ENCODE measurements at places on chromosomes 7 and 10.

- DNase-seq = no peak
Measured at GRCh38 chr7:112721366-112721765, 68.8 kb downstream of the TMEM168 start.

- DNase-seq = no peak
Measured at GRCh38 chr7:88015309-88015708, 81.3 kb downstream of the ADAM22 start.

DNA sequence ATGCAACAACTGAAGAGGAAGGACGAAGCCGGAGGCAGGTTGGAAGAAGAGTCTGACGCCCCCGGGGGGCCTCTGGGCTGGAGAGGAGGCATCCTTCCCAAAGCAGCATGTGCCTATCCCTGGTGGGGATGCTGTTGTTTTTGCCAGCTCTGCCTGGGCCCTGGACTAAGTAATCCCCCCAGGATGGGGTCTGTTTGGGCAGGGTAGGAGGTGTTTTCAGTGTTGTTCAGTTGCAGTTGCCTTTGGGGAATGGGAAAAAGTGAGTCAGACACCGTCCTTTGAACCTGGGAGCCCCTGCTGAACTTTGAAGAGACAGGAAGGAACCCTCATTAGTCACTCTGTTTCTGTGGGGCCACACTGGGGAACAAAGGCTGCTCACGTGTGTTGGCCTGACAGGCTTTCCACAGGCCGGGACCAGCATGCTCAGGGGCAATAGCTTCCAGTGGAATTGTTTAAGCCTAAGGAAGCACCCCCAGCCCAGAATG, 35.2 kb upstream of the GDF10 start:
- no peak for DNase-seq

DNA sequence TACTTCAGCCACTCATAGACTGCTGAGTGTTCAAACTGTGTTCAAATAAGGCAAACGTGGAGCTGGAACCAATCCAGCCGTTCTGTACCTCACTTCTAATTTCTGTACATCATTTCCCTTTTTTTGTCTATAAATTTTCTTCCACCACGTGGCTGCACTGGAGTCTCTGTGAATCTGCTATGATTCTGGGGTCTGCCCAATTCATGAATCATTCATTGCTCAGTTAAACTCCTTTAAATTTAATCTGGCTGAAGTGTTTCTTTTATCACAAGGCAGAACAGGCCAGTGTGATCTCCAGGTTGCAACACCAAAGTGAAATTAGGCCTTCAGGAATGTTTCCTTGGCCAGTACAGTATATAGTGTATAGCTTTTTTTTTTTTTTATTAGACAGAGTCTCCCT, 53.5 kb downstream of the DNAJC12 start:
- no peak for DNase-seq

GRCh38 chr10:102615361-102615760, 28.9 kb upstream of the TRIM8 start:
- DNase-seq = no peak

GRCh38 chr7:138843632-138844580, 45.9 kb upstream of the ATP6V0A4 start:
- no peak for DNase-seq

DNA sequence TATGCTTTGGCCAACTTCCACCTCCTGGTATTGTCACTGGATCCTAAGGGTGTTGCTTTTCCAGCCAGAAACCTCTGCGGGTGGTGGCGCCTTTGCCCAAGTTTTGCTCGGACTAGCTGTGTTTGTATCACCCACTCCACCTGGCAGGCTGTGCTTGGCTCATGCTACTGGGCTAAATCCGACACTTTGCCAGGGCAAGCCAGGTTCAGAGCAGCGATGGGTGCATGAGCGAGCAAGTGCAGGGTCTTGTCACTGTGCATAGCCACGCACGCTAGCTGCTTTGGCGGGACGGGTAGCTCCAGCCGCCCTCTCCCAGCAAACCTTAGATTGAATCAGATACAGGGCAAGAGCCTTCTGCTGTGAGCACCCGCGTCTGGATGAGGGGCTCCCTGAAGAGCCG, 737.5 kb downstream of the PCDH15 start:
- no peak for DNase-seq

- DNase-seq = no peak
Measured at GRCh38 chr10:5538446-5538845, 13.7 kb downstream of the CALML3 start.

DNA sequence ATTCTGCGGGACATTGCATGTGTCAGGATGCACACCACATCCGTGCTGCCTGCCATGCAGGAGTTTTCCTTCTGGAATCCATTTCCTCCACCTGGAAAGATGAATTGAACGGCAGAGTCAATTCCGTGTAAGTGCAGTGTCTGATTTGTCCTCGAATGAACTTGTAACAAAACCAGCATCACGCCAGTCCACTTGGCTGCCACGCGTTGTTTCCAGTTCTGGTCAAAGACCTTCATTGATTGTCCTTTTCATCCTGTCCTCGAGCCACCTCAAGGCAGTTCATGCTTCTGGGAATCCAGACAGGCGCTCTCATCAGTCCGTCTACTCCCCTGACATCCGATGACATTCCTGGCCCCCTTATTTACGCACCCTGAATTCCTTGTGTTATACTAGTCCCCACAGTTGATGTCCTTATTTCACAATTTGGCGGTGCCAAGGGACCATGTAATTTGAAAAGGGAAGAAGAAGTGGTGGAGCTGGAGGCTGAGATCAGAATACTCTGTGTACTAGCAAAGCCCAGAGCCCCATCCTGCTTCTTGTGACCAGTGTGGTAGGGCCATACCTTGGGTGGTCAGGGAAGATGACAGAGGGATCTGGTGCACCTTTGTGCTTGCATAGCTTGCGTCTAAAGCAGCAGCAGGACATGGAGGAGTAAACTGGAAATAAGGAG, 502.2 kb downstream of the PLXNA4 start:
- DNase-seq = no peak

- no peak for DNase-seq
Measured at GRCh38 chr10:25493122-25493893, 318.5 kb downstream of the GPR158 start.

DNA sequence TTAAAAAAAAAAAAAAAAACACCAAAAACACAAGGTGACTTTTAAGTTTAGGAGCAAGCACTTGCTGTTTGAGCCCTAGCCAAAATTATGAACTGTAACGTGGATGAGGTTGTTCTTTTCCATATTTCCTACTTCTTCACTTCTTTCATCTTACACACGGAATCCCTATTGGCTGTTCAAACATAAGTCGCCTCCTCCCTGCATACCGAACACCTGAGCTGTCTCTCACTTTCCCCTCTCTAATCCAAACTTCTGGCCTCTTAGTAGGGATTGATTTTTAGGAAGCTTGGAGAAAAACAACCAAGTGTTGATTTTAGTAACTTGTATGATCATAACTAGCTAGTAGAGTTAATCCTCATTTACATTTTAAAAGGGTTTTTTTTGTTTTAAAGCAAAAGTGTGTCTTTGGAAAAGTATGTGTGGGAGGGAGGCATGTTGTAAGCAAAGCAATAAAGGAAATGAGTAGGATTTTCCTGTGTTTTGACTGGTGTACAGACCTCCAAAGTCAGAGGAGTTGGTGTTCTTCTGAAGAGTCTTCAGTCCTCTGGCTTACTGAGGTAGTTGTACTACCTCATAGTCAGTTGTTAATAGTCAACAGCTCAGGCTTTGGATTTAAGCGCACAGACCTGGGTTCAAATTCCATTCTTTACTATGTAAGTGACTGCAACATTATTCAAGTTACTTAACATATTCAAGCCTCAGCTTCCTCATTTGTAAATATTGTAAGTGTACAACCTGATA, 39.3 kb downstream of the RABGEF1 start:
- DNase-seq = no peak

GRCh38 chr7:27689150-27689549, 26.5 kb upstream of the HIBADH start:
- no peak for DNase-seq

DNA sequence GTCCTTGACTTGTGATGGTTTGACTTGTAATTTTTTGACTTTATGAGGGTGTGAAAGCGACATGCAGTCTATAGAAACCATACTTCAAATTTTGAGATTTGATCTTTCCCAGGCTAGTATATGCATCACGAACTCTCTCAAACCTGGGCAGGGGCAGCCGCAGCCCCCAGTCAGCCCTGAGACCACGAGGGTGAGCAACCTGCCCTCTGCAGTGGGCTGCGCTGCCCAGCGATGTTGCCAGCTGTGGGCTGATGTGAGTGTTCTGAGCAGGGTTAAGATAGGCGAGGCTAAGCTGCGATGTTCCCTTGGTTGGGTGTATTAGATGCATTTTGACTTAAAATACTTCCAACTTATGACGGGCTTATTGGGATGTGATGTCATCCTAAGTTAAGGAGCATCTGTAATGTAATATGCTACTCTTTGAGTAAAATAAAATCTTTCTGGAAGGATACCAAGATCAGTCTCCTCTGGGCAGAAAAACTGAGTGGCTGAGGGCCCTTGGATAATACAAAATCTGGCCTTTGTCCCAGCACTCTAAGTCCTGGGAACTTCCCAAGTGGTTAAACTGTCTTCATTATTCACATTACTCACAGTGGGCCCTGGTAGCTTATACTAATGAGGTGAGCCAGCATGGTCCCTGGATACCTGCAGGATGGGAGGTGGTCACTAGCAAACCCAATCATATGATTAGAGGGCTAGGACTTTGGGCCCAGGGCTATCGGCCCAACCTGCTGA, 28.4 kb upstream of the CNPY1 start:
- DNase-seq = no peak
